Natural killer cell treated with Interleukin-12 subunit alpha and Interleukin-12 subunit beta and Interleukin-15 and Interleukin-18, amount 100 ng/mL, for 72 hours (primary cell): ENCODE measurements at places on chromosomes 4 and X. TPM values are rescaled to one million over a fixed set of nuclear protein-coding genes. Genes with fewer than 3 reads are reported as not detected.

The FAM90A26 gene
- total RNA-seq, result not detected

The PAGE4 gene
- total RNA-seq, result not detected

The ASB5 gene
- not detected for total RNA-seq

DNA sequence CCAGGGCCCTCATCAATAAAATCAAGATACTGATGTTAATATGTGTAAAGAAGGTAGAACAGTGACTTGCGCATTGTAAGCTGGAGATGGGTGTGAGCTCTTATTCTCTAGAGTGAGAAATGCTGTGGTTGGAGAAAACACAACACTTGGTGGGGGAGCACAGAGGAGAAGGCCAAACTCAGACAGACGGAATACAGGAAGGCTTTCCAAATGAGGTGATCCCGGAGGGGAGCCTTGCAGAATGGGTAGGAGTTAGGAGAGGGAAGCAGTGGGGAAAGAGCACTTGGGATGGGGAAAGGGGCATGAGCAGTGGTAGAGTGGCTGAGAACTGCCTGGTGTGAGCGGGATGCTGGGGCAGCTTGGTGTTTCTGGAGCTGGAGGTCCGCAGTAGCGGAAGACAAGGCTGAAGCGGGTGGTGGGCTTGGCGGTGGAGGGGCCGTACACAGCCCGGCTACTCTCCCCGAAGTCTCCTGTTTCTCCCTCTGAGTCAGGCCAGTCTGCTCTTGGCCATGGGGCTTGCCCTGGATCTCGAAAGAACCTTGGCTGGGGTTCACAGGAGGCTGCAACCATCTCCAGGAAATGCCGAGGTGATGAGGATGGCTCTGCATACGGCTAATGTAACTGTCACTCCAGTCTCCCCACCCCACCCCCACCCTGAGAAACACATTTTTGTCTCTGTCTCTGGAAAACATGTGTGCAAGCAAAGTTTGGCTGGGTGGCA lies 11.3 kb upstream of the PLAC1 start:
- DNase-seq, result no peak

DNA sequence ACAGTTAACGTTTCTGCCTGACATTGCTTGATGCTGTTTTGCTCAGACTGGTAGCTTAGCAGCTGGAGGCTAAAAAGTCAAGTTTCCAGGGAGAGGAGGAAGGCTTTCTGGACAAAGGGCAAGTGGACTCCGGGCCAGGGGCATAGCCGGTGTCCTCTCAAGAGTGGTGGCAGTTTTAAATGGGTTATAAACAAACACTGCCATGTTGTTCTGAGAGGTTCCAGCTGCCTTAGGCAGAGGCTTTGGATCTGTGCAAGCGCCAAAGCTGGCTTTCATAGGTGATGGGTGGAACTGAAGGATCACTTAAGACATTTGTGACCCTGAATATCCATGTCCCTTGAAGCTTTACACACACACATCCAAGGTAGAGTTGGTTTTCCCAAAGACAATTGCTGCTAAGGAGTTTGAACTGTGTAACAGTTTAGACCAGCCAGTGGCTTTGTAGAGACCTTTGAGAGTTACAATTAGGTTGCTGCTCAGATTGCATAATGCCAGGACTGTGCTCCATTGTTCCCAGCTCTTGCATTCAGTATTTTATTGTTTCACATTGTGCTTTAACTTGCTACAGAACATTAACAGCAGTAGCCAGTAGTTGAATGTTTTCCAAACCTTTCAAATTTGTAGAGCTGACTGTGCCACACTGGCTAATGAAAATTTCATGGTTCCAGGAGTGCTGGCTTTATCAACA lies 54.1 kb upstream of the AP1S2 start:
- no peak for DNase-seq

GRCh38 chr4:102842367-102842766 lies 15.0 kb upstream of the UBE2D3 start:
- DNase-seq, result no peak

DNA sequence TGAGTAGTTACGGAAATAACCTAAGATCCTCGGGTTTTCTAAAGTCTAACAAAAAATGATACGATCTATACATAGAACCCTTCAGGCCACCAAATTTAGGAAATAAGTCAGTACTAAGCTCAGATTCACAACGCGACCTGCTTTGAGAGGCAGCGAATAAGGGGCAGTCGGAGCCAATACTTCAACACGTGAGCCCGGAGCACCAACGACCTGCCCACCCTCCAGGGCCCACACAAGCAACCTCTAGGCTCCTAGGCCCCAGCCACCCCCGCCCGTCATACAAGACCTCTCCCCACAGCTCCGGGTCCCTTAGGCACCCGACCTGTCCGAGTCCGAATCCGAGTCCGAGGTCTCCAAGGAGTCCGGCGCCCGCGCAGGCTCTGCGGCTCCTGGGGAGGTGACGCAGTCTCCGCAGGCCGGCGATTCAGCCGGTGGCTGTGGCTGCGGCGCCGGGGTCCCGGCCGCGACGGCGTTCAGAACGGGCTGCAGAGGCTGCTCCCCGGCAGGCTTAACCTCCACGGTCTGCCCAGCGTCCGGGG lies 580 bp downstream of the NAF1 start:
- peak; percentile 72 for DNase-seq
